IPS DF 19.7 (cell line): ENCODE measurements at places on chromosomes 7 and 10.
A peak's percentile ranks its signal among the peaks of the same experiment; 100 is the strongest.

GRCh38 chr7:149063476-149063875 lies 27.0 kb downstream of the ZNF786 start:
- no peak for DNase-seq

DNA sequence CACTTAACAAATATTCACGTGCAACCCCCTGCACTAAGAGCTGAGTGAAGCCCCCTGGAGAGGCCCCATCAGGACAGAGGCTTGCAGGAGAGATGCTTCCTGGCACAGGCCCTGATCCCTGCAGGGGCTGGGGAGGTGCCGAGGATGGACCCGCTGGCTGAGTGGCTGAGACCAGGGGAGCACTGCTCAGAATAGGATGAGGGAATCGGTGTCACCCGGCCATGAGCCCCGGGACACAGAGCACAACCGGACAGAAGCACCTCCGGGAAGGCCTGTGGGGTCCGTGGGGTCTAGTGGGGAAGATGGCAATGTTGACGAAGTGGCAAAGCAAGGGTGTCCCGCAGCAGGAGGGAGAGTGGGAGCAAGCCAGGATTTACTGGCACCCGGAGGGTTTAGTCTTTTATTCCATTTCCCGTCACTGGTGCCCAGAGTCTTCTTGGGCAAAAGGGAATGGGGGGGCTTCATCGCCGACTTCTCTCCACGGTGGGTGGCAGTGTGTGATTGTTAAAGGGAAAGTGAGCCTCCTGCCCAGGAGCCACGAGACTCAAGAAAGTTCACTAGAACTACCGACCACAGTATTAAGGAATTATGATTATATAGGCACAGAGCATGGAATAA lies 140.7 kb downstream of the ADARB2 start:
- no peak for DNase-seq

- DNase-seq, result no peak
These were observed 46.9 kb downstream of the EGFR start for GRCh38 chr7:55065511-55066229.

GRCh38 chr7:88664630-88665233 lies 94.8 kb upstream of the ZNF804B start:
- DNase-seq, result peak; percentile 89

- DNase-seq, result no peak
These were observed 41.4 kb downstream of the EBF3 start for GRCh38 chr10:129922598-129923123.

- DNase-seq, result no peak
These were observed 1.7 kb upstream of the CFAP58 start for GRCh38 chr10:104351919-104352318.

- DNase-seq, result no peak
These were observed 2.2 kb downstream of the CRTAC1 start for GRCh38 chr10:98028168-98028770.

DNA sequence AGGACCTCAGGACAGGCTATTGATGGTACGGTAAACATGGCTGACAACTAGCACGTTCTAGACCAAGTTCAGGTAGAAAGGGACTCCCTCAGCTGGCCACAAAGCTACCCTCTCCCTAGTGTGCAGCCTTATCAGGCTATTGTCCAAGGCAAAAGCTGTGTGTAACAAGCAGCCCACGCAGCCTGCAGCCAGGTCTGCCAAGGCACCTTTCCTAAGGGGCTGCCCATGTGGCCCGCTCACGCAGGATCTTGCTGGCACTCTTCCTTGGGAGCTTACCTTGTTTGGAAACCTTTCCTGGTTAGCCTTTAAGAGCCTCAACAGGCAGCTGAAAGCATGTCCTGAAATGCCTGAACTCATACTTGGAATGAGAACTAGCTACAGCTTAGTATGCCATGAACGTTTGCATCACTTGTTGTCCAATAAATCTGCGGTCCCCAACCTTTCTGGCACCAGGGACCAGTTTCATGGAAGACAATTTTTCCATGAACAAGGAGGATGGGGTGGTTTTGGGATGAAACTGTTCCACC lies 51.7 kb downstream of the SYPL1 start:
- DNase-seq, result no peak

DNA sequence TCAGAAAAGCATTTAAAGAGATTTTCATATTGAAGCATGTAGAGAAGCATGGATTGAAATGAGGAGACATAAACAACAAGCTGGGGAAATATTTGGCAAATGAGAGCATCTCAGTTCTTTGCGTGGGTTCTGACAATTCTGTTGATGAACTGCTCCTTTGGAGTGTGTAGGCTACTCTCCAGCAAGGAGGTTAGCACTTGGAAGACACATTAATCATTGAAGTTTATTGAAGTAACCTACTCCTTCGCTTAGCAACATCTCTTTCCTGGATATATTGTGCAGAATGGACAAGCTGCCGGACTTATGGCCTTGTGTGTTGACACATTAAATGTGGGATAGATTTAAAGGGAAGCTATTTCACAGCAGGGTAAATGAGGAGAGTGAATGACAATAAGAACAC lies 354.5 kb upstream of the VWC2 start:
- no peak for DNase-seq

- no peak for DNase-seq
These were observed 183.2 kb downstream of the PDE1C start for GRCh38 chr7:31887006-31887405.

GRCh38 chr7:18495412-18496340 lies at the start of gene HDAC9:
TSS of gene HDAC9 (plus strand) at chr7:18495749. CDS start at chr7:18496303, 554 bp downstream.
- peak; percentile 57 for DNase-seq

DNA sequence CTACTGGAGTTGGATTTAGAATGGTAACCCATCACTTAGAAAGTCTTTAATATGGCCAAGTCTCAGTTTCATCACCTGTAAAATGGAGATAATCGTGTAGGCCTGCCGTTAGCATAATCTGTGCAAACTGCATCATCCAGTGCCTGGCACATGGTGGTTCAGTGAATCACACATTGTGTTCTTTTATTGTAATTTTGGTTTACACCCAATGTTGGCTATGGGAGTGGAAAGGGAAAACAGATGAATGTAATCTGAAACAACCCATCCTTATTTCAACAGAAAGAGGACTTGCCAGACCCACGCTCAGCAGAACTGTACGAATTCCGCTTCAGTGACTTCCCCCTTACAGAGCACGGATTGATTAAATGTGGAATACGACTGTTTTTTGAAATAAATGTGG lies 27.5 kb downstream of the PDE6C start:
- DNase-seq, result no peak

DNA sequence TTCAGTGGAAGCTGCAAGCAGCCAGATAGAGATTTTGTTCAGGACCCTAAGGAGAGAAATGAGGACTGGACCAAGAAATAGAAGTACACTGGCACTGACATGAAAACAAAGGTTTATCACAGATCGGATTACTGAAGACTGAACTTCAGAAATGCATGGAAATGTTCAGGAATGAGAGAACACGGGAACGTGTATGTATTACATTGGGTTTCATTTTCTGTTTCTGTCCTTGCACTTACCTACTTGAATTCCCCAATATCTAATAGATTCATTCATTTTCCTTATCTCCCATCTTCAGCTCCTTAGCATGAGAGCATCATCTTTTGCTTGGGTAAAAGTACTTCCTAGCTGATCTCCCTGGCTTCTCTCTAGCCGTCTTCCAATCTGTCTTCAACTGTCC lies 114.5 kb downstream of the CACNB2 start:
- DNase-seq, result no peak

GRCh38 chr10:110184398-110184797 lies 23.0 kb upstream of the MXI1 start:
- DNase-seq, result no peak

- no peak for DNase-seq
These were observed 240.2 kb downstream of the ADAM12 start for GRCh38 chr10:126147866-126148587.

- DNase-seq, result no peak
These were observed 15.1 kb upstream of the CDH23 start for GRCh38 chr10:71381611-71382010.

DNA sequence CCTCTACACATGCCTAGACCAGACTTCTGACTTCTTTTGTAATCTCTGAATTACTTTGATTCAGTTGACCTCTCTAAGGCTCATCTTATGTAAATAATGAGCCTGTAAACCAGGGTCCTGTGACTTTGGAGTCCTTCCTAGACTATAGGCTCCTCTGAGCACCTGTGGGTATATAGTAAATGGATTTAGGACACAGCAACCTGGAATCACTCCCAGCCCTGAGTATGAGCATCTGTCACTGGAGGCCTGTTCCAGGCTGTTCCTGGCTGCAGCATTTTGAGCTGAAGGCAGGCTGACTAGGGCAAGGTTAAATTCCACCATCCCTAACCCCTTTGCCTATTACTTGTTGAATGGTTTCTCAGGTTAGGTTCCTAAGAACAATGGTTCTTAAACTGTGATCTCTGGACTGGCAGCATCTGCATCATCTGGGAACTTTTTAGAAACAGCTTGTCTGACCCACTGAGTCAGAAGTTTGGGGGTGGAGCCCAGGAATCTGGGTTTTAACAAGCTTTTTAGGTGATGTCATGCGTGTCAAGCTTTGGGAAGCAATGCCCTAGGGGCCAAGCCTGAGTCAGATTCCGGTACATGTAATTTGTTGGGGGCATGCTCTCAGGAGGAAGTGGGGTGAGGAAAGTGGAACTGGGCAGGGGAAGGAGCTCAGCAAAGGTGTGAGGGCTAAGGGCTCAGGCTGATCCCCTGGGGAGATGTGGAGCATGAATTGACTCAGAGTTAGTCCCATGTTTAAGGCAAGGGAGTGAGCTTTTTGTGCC lies 28.2 kb downstream of the MINDY4 start:
- no peak for DNase-seq

GRCh38 chr7:22385326-22385725 lies 28.4 kb upstream of the RAPGEF5 start:
- DNase-seq, result no peak

DNA sequence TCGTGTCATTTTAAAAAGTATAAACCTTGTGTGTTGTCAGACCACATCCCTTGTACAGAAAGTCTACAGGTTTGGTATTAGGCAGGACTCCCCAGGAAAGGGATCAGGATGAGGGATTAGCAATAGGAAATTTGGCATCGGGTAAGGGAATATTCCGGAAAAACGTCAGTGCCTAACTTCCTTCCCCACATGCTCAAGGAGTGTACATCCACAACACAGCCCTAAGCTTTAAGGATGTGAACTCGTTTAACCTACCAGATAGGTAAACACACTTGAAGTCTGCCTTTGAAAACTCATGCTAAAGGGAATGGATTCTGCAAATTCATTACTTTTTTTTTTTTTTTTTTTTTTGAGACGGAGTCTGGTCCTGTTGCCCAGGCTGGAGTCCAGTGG lies 194.9 kb downstream of the SKIDA1 start:
- no peak for DNase-seq

DNA sequence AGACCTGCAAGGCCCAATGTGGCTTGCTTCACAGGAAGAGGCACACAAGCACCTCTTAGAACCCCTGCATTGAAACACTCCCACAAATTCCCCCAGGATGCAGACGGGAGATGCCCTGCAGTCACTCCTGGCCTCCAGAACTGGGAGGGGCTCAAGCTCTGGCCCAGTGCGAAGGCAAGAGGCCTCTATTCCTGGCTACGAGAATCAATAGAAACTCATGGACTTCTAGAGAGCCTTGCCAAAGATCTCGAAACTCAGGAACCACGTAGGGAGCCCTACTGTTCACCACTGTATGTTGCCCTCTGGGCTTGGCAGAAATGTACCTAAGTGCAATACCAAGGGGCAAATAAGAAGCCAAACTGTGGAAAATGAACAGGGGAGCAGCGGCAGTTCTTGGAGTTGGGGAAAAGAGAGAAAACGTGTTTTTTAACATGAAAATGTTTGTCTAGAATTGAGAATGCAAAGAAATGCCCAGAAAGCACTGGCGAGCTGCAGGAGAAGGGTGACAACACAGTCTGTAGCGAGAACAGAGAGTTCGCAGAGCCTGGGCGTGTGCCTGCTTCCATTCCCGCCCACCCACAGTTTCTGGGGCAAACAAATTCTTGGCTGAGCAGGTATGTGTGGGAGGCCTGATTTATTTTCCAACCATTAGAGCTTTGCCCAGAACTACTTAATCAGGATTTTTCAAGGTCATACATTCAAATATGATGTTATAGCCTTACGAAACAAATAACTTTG lies 260.5 kb upstream of the KLF14 start:
- no peak for DNase-seq

DNA sequence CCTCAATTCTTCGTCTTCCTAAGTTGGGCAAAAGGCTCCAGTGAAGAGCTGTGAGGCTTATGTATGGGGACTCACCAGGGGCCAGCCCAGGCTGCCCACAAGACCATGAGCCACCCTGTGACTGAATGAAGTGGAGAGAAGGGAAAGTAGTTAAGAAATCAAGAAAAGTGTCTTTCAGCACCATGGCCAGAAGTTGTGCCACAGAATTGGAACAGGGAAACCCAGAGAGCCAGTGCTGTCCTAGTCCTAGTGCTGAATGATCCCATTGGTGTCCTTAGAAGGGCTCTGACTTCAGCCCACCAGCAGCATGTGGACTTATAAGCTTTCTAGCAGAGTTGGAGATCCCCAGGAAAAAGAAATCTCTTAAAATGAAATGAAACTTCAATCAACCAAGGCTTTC lies 37.0 kb upstream of the CCSER2 start:
- peak; percentile 70 for DNase-seq

DNA sequence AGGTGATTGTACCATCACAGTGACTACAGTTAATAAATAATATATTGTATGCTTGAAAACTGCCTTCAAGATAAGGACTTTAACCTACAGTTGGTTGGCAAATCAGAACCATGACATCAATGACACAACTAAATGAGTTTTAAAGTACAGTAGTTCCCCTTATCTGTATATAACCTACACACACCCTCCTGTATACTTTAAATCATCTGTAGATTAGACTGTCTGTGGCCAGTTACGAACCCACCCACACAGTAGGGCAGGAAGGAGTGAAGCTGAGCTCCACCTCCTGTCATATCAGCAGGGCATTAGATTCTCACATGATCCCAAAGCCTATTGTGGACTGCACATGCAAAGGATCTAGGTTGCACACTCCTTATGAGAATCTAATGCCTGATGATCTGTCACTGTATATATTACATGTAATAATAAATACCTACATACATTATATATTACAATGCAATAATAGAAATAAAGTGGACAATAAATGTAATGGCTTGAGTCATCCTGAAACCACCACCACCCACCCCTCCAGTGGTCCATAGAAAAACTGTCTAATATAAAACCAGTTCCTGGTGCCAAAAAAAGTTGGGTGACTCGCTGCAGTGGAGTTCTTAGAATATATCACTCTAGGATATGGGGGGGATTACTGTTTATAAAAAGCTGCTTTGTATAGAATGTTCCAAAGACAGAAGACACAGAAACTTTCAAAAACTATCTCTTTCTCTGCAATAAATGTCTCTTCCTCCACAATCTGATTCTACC lies 5.6 kb downstream of the TPK1 start:
- DNase-seq, result no peak

DNA sequence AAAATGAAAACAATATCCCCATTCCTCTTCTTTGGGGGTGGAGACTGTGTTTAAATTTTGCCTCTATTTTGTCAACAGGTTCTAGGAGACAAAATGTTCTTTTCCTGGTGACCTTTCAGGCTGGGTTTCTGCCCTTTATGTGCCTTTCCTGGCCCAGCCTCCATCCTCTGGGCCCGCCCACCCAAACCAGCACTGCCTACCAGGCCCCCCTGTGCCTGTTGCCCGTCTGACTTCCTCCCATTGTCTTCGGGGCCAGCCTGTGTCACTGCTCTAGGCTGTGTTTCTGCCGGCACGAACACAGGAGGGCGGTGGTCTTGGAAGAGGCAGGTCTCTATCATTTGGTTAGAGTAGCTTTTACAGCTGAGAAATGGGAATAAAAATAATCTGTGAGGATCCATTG lies 13.9 kb downstream of the TSPAN14 start:
- DNase-seq, result no peak
